Stimulated activated CD4-positive, alpha-beta T cell treated with anti-CD3 and anti-CD28 coated beads, Interleukin-1b, Interleukin-23, amount 100 ng/mL, for 4 hours (primary cell): ENCODE measurements at places on chromosomes 6 and 20.

DNA sequence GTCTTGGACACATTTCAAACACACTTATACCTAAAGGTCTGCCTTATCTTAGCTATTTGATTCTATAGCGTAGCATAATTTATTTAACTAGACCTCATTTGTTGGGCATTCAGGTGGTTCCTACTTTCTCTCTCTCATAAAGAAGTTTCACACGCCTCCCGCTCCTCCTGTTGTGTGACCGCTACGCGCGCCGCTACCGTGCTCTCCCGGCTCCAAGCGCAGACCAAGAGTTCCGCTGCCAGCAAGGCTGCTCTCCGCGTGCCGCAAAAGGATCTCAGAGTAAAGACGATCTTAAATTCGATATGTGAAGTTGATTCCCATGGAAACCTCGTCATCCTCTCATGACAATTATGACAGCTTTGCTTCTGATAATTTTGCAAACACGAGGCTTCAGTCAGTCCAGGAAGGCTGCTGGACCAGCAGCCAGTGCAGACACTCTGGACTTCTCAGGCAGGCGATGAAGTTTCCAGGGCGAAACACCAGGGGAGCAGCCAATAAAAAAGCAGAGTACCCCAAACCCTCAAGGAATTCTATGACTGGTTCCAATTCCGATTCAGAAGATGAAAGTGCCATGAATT lies 20.4 kb downstream of the PRSS16 start:
- no peak for DNase-seq

DNA sequence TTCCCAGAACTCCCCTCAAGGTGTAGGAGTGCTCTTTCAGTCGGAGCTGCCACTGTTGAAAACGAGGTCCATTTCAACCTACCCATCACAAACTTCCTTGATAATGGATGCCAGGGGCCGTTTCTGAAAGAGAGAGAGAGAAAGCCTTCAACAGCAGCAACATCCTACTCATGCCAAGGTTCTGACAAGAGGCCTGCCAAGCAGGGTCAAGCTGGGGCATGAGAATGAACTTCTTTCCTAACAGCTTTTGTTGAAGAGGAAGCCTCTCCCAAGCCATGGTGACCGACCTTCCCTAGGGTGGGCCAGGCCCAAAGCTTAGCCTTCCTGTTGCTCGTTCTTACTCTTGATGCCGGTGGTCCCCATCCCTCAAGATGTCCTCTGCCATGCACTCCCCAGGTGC lies 12.4 kb downstream of the ELMO2 start:
- DNase-seq: no peak

- no peak for DNase-seq
Observed at GRCh38 chr6:90406142-90406794, 109.6 kb upstream of the BACH2 start.

DNA sequence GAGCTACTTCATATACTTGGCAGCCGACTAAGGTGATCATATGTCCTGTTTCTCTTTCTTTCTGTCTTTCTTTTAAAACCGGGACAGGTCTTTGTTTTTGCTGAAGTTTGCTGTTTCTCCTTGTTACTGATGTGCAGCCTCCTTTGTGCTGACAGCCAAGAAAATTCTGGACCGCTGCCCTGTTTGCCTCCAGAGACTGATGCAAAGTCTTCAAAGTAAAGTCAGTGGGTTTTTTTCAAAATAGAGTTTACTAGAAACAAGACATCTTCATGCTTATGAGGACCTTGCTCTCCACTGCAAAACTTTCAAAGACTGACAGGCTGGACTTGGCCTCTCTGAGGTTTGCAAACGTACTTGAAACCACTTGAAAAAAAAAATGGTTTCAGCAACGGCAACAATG lies 510.5 kb upstream of the MAP3K7 start:
- no peak for DNase-seq

- DNase-seq: no peak
Observed at GRCh38 chr6:41836022-41836659, 48.6 kb downstream of the TOMM6 start.

DNA sequence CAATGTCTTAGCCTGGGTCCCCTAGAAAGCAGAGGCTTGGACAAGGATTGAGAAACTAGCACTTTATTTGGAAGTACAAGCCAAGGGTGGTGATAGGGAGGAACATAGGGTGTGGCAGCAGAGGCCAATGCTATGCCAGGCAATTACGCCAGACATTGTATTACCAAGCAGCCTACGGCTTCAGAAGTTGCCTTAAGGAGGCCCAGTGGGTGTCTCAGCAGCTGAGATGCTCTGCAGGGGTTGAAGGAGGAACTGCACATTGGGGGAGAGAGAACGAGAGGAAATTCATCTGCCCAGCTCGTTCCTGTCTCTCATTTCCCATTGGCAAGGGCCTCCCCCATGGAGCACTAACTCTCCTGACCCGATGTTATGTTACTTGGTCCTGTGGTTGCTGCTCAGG lies 859 bp downstream of the C20orf202 start:
- DNase-seq: no peak

DNA sequence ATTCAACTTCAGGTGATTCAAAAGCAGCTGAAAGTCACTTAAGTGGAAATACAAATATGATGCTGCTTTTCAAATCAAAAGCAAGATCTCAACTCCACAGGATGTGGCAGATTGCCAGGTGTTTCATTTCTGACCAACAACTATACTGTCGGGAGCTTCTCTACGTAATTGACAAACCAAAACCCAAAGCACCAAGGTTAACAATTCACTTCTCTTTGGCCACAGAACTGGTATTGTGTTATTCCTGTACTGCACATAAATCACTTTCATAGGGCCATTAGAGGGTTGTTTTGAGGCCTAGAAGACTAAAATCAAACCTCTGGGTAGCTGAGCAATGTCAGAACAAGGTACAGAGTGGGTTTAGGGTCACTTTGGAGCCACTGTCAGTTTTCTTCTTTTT lies 169.7 kb downstream of the HAO1 start:
- no peak for DNase-seq

DNA sequence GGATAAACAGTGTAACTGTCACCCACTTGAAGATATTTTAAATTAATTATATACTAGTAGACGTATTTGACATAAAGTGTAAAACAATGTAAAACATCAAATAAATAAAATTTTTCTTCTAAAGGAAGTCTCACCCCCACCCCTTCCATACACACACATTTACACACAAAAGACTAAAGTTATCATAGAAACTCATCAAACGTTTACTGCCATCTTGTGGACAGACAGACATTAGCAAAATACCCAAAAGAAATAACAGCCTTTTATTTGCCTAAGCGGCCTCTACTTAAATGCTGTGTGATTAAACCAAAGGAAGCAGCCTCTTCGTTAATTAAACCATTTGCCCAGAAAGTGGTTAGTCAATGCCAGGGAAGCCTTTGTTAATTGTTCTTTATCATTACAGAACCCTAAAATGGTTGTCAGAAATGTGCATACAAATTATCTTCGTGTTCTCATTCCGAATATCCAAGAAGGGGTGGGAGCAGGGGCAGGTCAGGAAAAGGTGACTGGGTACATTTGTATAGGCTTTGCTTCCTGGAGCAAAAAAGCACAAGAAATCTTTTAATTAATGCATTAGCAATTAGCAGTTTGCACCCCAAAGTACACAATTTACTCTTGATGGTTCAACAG lies 176.2 kb upstream of the SASH1 start:
- no peak for DNase-seq

DNA sequence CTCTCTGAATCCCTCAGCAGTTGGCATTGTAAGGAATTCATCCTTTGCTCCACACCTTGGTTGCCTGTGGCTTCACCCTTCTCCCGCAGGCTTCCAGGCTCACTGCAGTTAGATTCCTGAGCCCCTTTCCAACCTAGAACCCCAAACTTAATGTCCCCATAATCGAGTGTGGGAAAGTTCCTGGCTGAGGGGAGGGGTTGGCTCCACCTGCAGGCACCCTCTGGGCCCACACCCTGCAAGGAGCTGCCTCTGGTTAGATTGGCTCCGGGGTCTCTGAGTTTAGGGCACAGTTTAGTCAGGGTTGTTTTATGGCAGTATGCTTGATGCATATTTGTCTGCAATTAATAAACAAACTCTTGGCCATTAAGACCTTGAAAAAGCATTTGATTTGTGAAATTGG lies 63.4 kb downstream of the MTHFD1L start:
- DNase-seq: no peak

DNA sequence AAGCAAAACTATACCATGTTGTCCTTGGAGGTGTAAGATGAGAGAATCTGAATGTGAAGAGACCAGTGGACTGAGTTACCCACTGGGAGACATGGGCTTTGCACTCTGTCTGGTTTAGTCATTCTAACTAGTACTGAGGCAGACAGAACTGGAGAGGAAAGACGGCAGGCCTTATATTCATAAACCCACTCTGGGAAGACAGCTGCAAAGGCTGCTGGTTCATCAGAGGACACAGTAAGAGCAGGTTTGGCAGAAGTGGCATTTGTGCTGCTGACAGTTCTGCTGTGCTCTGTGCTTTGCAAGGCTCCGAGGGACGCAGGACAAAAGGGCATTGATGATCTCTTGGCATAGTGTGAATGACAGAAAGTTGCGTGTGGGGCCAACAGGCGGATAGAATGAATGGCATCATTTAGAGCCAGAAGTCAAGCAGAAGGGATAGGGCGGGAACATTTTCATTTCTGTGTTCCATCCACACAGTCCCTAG lies 142.3 kb upstream of the TENT5A start:
- DNase-seq: no peak

DNA sequence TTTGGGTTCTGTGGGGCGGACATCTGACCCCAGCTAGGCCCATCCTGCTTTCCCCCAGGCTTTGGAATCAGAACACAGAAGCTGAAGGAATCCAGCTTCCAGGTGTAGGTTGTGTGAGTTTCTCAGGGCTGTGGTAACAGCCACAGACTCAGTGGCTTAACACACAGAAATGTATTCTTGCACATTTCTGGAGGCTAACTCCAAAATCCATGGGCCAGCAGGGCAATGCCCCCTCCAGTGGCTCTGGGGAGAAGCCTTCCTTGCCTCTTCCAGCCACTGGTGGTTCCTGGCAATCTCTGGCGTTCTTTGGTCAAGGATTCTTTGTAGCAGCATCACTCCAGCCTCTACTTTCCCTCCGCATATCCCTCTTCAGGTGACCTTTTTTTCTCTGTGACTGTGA lies 1.3 kb upstream of the EMILIN3 start:
- DNase-seq: no peak

DNA sequence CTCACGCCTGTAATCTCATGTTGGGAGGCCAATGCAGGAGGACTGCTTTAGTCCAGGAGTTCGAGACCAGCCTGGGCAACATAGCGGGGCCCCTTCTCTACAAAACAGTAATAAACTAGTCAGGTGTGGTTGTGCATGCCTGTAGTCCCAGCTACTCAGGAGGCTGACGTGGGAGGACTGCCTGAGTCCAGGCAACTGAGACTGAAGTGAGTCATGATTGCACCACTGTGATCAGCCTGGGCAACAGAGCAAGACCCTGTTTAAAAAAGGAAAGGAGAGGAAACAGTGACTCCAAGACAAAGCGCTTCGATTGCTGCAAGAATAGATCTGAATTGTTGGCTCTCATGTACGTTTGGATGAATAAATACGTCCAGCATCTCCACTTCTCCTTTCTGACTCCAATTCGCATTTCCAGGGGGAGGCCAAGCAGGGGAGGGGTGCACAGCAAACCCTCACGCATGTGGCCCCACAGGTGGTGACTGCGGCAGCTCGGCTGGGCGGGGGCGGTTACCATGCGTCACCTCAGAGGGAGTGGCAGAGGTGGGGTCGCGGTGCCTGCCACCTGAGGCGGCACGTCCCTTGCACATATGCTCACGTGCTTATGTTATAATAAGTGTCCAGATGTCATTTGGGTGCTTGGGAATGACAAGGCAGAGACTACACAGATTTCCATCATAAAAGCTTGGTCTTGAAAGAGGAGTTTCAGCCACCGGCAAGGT lies 95.1 kb upstream of the MPC1 start:
- DNase-seq: no peak

DNA sequence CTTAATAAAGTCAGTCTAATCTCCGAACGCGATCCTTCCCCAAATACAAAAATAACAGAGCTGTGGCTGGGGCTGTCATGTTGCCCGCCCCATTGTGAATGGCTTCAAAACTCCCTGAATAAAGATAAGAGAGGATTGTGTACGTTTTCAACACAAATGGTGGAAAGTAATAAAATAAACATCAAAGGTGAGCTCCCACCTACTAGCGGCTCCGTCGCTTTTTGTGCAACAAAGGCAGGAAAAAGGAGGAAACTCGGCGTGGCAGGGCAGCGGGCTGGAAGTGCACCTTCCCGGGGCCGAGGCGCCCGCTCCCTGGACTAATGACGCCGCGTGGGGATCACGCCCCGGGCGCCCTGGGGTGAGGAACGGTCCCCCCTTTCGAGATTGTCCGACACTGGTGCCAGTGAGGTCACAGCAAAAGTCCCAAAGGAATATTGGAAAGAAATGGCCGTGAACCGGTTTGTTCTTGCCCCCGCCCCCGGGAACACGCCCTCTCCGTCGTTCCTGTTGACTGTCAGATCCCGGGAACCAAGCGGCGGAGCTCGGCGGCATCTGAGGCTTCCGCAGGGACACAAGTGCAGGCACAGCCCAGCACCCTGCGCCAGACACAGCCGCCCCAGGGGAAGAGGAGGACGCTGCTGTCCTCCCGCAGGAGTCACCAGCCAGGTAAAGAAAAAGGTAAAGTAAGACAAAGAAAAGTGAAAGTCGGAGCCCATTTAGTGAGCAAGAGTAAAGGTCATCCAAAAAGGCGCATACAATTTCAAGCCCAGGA lies 1.1 kb upstream of the FOXQ1 start:
- DNase-seq: no peak

DNA sequence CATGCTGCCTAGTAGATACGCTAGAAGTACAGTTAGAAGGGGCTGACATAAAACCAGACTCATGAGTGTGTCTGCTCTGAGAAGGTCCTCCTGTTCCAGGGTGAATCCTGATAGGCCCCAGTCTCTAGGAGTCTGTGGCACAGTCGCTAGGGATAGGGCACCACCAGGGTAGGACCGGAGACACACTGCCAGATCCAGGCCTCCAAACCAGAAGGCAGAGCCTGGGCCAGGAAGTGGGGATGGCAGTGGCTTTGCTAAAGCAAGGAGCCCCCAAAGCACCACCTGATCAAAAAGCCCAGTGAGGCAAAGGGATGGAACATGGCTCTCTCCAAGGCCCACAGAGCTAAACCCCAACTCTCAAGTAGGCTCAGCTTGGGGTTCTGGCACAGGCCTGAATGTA lies 21.6 kb downstream of the MDGA1 start:
- DNase-seq: no peak

GRCh38 chr6:73774311-73774774 lies 78.3 kb downstream of the CD109 start:
- DNase-seq: no peak
